Brain (organoid and tissue), 16 donors: ENCODE measurements at places on chromosomes 7 and 10.
A peak's percentile ranks its signal among the peaks of the same experiment; 100 is the strongest.

DNA sequence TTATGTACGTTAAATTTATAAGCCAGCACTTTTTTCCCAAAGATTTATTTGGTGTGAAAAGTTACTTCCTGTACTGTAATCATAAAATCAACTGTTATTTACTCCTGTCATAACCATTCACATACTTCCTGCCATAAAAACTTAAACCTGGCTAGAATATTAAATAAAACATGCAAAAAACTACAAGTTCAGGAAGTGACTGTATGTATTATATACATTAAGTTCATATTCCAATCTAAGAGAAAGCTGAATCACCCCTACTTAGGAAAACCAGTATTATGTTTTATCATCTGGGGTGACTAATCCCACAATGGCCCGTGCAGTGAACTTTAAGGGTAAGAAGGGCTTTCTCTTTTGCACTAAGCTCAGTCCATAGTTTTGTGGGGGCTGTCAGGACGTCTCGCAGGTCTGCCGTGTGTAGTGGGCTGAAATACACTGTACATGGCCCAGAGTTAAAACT, 183.7 kb upstream of the KLF14 start:
- no peak for DNase-seq

DNA sequence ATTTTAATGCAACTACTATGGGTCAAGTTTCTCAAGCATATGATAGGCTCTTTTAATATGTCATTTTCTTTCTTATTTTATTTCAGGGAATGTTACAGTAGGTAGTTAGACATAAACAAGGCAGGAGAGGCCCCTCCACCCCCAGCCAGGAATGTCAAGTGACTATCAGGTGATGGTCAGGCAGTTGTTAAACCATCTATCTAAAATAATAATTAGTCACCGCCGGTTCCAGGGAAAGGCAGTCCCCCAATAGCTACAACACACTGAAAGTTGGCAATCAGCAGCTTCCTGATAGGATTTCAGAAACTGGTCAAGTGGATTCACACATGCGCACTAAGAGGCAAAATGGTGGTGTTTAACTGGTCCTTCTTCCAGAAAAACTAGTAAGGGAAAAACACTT, 9.3 kb downstream of the OLAH start:
- no peak for DNase-seq

DNA sequence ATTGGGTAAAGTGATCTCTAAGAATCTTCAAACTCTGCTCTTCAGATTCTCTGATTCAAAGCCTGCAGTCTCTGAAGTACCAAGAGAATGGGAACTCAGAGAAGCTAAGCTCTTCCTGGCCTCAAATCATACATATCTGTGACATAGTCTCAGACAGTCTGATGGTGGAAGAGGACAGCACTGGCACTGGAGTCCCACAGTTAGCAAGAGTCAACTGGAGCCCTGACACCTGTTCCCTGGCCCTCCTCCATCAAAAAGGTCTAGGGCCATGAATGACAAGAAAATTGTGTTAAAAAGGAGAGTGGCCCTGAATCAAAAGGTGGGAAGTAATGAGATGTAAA, 37.7 kb downstream of the PRSS2 start:
- DNase-seq: no peak

- DNase-seq: no peak
These were observed 611.8 kb downstream of the LRMDA start for GRCh38 chr10:76043261-76043660.

DNA sequence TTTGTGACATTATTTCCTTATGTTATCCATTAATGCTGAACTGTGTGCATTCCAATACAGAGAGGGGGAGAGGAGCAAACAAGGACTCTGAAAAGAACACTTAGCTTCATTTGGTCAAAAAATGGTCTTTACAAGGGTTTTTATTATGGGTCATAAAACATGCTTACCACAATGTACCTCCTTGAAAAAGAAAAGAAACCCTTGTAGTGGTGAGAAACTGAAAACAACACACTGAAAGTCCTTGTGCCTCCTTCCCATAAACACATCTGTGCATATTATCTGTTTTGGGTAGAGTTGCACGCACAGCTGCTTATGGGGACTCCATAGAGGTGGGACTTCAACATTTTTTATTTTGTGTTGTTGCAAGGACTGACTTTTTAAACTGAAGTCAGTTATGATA, 98.7 kb downstream of the CDK6 start:
- no peak for DNase-seq

GRCh38 chr10:74382663-74383062, 231.6 kb downstream of the ADK start:
- DNase-seq: no peak

DNA sequence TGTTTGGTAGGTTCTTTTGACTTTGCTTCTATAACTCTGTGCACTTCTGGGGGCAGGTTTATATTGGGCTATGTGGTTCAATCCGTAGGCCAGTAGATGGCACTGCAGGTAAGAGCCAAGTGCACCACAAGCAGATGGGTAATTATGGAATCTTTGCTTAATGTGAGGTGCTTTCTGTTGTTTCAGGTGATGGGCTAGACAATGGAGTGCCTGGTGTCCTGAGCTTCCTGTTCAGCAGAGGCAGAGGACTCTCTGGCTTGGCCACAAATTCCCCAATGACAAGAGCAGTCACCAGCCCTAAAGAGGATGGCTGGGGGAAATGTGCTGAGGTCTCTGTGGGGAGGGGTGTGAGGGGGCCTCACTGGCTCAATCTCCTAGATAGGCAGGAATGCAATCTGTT, 455.0 kb downstream of the CCSER2 start:
- DNase-seq: peak; percentile 79

- no peak for DNase-seq
These were observed 32.4 kb upstream of the CCDC7 start for GRCh38 chr10:32413513-32413912.

DNA sequence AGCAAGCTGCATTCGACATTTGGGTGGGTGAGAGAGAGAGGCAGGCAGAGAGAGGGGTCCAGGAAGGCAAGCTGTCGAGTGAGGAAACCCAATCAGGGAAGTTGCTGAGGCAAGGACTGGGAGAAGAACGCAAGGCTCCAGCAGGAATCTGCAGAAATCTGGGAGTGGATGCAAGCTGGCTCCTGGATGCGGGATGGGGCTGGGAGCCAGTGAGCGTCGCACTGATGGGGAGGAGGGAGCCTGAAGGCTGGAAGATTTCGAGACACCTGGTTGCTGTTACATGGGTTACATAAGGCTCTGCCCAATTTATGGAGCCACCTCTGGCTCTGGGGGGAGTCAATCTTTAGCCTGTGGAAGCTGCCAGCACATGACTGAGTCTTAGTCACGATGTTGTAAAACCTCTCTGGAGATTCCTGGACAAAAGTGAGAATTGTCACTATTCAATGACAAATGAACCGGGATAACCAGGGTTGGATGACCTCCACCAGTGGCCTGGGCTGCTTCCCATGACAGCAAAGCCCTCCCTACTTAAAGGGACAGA, 51.1 kb upstream of the ADRB1 start:
- DNase-seq: no peak

GRCh38 chr7:118183428-118183785, 557 bp upstream of the LSM8 start:
- DNase-seq: no peak

DNA sequence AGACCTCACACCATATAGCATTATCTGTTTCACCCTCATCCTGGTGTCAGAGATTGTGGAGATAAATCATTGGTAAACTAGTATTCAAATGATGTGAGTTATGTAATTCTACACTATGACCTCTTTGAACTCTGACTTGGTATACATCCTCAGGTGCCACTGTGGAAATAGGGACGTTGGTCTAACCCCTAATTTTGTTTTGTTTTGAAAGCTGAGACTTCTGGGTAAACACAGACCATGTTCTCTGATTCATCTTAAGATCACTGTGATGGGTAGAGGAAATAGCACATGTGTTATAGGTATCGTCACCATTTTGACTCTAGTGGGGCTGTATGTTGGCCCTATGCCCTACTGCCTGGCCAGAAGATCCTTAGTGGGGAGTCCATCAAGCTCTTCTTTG, 241.6 kb downstream of the CCDC7 start:
- DNase-seq: no peak

DNA sequence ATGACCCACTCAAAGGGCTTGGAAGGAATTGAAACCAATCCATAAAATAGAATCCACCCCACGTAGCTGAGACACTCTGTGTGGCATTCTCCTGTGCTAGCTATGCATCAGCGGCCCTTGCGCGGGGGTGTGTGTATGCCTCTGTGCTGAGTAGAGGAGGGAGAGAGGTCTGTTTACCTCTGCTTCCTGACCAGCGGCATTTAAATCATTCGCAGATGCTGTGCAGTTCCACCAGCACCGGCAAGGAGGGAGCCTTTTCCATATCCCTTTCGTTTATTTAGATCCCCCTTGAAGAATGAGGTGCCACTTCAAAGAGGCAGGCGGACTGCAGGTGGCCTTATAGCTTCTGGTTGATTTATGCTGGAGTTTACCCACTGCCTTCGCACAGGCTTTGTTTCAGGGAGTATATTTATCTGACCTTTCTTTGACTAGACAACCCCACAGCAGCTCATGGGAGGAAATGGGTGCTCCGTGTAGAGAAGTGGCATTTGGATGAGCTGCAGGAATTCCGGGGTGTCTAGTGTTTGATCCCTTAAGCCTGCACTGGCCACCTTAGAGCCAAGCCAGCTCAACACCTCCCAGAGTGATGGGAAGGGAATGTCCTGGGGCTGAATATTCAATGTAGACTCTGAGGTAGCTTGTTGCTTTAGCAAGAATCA, 11.4 kb downstream of the C10orf53 start:
- no peak for DNase-seq

DNA sequence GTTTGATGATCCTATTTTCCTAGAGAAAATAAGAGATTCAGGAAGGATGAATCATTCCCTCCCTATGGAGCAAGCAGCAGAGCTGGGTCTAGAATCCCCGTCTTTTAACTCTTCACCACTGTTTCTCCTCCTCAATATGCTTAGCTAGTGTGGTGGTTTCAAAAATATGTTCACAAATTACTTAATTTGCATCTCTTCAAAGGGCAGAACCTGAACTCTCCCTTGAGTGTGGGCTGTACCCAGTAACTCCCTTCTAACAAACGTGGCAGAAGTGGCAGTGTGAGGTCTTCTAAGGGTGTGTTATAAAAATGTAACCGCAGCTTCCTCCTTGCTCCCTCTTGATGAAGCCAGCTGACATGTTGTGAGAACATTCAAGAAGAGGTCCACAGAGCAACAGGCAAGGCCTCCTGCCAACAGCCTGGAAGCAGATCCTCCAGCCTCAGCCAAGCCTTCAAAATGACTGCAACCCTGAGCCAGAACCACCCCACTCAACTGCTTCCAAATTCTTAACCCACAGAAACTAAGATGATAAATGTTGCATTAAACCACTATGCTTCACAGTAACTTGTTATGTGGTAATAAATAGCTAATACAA, 36.6 kb downstream of the SRPK2 start:
- peak; percentile 21 for DNase-seq

- no peak for DNase-seq
These were observed 444 bp upstream of the TNPO3 start for GRCh38 chr7:129055294-129055816.

- no peak for DNase-seq
These were observed 20.4 kb downstream of the PARP12 start for GRCh38 chr7:140042386-140042670.

DNA sequence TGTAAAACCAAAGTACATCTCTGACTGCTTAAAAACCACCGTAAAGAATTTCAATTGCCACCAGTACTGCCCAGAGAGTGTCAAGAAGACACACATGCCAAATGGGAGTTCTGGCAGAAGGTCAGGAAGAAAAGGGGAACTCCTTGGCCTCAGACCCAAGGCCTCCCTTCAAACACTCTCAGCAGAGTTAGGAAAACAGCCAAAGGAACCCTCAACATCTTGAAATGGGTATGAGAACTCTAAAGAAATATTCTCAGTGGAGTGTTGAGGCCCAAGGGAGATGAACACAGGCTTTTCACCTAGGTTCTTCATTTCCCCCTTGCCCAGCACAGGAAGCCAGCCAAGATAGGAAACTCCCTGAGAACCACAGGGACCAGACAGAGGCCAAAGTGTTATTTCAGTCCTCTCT, 96.1 kb upstream of the ASAH2 start:
- no peak for DNase-seq

DNA sequence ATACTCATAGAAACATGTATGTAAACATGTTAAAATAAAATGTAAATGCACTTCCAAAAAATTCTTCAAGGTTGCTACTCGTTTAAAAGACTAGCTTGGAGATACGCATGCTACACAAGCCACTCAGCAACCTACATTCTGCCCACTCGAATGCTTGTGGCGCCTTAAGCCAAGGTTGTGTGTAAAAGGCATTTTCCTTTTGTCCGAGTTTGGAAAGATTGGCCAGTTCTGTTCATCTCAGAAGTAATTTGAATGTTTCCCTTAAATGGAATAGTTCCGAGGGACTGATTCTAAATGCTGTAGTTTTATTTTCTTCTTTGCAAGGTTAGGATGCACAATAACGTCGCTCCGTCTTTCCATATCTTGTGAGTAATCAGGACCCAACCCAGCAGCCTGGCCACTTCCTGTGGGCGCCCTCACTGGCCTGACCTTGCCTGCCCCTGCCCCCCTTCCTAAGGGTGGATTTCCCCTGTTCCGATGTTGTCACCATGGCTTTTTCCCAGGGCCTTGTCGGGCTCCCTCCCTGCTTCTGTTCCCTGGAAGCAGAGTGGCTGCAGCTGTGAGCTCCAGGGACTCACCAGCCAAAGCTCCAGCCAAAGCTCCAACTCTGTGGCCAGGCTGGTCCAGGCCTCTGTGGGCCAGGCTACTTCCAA, 70.6 kb downstream of the PTPRE start:
- DNase-seq: peak; percentile 19

- DNase-seq: peak; percentile 77
These were observed 22.6 kb upstream of the CREB5 start for GRCh38 chr7:28389504-28390395.
